Activated naive CD8-positive, alpha-beta T cell treated with anti-CD3 and anti-CD28 coated beads for 36 hours (primary cell): ENCODE measurements at places on chromosomes 7 and 10.

DNA sequence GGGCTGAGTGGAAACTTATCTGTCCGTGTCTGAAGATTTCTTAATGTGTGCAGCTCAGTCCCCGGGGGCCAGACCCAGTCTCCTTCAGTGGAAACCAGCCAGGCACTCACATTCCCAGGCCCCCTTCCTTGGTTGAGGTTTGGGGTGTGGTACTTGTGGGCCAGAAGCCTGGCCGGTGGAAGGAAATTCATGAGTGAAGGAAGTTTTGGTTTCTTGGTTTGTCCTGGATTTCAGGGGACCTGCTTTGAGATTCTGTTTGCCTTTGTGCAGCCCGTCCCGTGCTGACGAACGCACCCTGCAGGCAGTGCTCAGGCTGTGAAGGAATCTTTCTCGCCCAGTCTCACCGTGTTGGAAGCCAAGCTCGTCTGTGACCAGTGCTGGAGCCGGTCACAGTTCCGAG, 2.9 kb downstream of the INPP5A start:
- DNase-seq, result no peak

- DNase-seq, result no peak
Measured at GRCh38 chr7:52498366-52498765, 537.1 kb upstream of the POM121L12 start.

- no peak for DNase-seq
Measured at GRCh38 chr7:95893484-95893883, 121.1 kb downstream of the DYNC1I1 start.

DNA sequence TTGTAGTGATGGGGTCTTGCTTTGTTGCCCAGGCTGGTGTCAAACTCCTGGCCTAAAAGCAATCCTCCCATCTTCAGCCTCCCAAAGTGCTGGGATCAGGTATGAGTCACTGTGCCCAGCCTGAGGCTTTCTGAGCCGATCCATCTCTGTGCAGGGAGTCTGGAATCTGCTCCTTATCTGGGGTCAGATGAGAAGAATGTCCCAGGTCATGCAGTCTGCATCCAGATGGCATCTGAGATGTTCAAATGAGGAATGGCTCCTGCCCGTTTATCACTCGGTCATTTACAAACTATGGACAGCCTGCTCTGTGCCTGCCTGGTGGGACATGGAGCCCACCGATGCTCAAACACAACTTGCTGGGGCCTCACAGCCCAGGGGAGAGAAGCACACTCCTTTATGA, 11.1 kb upstream of the SLC18A3 start:
- DNase-seq, result no peak

DNA sequence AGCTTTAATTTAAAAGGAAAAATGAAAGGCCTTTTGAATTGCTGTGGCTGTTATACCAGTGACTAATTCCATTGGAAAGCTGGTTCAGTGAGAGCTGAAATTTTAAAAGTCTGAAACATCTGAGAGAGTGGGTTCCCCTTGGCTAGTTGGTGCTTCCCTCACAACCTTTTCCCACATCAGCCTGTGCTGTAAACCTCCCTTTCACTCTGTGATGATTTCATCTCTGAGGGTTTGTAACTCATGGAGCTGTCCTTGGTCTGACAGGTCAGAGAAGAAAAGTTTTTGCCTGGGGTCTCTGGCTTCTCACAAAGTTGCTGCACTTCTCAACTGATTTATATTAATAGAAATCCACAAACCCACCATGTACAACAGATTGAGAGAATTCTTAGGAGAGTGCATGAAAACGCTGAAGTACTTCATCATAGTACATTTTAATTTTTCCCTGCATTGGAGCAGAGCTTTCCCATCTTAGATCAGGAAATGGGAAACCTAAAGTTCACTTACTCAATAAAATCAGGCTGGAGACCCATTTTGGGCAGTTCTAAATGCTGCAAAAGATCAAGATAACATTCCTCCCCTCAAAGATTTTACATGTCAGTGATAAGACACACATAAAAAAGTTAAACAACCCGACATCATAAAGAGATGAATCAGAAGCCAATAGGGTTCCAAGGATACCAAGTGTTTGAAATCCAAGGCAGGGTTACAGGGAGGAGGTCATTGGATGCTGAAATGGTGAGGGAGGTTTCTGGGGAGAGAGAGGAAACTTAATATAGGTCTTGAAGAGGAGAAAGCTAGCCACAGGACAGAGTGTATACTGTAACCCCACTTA, 157.0 kb upstream of the MKLN1 start:
- DNase-seq, result no peak

- no peak for DNase-seq
Measured at GRCh38 chr7:139683137-139683921, 94.5 kb downstream of the HIPK2 start.

- no peak for DNase-seq
Measured at GRCh38 chr10:3143791-3144434, 28.7 kb downstream of the PITRM1 start.

DNA sequence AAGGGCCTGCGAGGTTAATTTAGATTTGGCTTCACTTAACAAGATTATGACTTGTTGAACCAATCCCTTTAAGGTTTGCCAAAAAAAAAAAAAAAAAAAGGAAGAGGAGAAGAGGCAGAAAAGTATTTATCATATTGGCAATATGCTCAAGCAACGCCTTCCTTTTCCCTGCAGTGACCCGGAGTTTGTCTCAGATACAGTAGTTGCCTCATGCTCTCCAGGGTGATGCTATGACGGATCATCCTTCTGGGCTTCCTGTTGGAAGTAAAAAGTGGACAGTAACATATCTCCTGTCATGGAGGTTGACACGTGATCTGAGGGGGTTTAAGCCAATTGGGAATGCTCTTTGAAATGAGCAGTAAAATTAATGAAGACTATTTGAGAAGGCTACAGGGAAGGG, 117.3 kb downstream of the BMPER start:
- no peak for DNase-seq

DNA sequence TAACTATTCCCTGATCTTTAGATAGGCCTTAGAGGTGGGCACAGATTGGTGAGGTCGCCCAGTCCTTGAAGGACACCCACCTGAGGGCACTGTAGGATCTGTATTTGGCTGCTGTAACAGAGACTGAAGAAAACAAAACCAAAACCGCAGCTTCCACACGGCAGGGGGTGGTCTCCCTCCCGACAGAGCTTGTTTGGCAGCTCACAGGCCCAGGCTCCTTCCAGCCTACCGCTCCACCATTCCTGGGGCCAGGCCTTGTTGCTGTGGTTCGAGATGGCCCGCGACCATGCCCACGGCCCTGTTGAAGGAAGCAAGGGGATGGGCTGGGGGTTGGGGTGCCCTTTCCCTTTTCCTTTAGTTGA, 30.4 kb downstream of the ZNF783 start:
- DNase-seq, result no peak
